Heart right ventricle (tissue), 16 donors: ENCODE measurements at places on chromosomes 12 and 14. TPM values are rescaled to one million over a fixed set of nuclear protein-coding genes. Genes with fewer than 3 reads are reported as not detected.

DNA sequence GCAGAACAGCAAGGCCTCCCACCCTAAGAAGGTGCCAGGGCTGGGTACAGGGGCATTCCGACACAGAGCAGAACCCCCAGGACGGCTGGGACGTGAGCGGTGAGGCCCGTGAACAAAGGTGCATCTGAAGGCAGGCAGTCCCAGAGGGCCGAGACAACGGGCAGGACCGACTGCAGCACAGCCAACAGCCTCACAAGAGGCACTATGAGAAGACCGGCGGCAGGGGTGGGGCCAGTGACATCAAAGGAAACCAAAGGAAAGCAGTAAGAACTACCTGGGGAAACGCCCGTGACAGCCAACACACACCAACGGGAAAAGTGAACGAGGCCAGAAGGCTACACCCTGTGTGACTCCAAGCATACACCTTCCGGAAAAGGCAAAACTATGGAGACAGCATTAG is 9.1 kb downstream of the BTBD6 start:
- DNase-seq, result no peak

DNA sequence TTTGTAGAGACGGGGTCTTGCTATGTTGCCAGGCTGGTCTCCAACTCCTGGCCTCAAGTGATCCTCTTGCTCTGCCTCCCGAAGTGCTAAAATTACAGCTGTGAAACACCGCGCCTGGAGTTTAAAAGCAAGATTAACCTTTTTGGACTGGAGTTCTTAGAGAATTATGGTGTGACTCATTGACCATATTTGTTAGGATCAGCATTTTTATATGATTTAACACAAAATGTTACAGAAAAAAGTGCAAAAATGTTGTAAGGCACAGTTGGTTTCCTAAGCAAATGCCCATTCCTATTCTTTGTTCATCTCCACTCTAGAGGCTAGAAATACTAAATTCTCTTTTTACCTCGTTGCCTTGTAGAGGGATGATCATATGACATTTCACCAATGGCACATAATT is 27.6 kb downstream of the SLC35E3 start:
- DNase-seq, result no peak

The EML5 gene
- 0.22 TPM for polyA plus RNA-seq

DNA sequence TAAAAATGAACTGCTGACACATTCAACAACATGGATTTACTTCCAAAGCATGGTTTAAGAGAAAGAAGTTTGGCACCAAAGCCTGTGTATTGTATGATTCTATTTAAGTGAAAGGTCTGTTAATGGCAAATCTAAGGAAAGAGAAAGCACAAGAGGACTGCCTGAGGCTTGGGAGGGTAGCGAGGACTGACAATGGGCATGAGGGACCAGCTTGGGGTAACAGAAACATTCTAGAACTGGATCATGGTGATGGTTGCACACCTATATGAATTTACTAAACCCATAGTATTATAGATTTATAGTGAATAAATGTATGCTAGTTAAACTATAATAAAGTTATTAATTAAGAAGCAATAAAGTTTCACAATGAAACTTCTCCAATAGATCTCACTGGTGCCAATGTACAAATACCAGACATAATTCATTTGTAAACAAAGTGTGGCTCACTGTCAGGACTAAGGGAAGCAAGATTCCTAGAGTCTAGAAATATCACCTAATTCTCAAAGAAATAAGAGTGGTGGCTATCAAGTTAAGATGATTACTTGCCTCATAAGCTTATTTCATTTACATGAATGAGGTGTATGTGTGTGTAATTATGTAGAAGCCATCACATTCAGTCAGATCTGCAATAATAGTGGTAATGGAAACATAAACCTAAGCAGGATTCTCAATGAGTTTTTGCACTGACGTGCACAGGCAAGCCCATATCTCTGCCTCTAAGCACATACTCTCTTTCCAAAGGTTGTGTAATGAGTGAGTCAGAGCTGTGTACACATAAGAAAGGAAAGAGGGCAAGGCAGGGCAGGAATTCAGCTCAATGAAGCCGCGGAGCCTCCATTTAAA is 353.4 kb downstream of the KCNH5 start:
- no peak for DNase-seq
